ENCODE measurements at places on chromosomes 1 and 21. TPM values are rescaled to one million over a fixed set of nuclear protein-coding genes. Genes with fewer than 3 reads are reported as not detected.

Gene CCDC30
- total RNA-seq, result 0.47 TPM

Gene TFF3
- 5.0 TPM for total RNA-seq

Gene PLEKHA6
- 18.1 TPM for total RNA-seq

Gene GPR37L1
- 0.07 TPM for total RNA-seq

Gene SLAMF6
- total RNA-seq, result 1.3 TPM

Gene NPR1
- 42.9 TPM for total RNA-seq

Gene DDR2
- total RNA-seq, result 69.9 TPM

Gene NECTIN4
- total RNA-seq, result not detected

Gene KCNK2
- 0.12 TPM for total RNA-seq

Gene EFCAB7
- 6.7 TPM for total RNA-seq

Gene PKLR
- not detected for total RNA-seq

Data from right atrium auricular region (tissue), 2 donors.